ENCODE measurements at places on chromosomes 5 and 9. TPM values are rescaled to one million over a fixed set of nuclear protein-coding genes. Genes with fewer than 3 reads are reported as not detected.
A peak's percentile ranks its signal among the peaks of the same experiment; 100 is the strongest.

The DBH gene
- not detected for total RNA-seq

GRCh38 chr9:4922730-4923129 is 62.3 kb upstream of the JAK2 start:
- no peak overlapping the region for H3K4me3 ChIP-seq
- no peak overlapping the region for H3K27ac ChIP-seq
- no peak for DNase-seq
- peaks cover 10% of the 10 kb centered on the region for H3K4me1 ChIP-seq
- H3K36me3 ChIP-seq = peaks cover 8% of the 10 kb centered on the region
- peaks cover 8% of the 10 kb centered on the region for H3K27me3 ChIP-seq

DNA sequence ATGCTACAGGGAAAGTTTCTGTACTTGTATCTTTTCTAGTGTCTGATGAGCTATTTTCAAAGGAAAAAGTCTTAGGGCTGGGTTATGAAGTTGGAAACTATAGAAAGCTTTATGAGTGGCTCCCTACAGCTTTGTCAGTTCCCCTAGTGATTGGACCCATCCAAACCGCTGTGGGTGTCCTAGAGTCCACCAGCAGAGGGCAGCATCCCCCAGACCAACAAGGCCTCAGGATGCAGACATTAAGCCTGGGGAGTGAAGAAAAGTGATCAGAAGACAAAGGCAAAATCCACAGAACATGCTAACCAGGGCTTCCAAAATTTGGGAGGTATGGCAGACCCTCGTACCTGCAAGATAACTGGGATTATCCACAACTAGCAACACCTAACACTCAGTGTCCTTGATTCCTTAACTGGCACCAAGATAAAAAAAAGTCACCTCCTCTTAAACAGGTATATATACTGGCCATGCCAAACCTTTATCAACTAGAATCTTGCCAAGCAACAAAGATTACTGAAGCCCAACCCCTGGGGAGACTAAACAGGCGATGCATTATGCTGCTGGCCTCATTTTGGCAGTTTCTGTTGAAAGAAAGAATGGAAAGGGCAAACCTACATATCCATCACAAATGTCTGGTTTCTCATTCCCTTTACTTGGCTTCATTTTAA is 110.4 kb upstream of the NR5A1 start:
- no peaks in the 10 kb centered on the region for H3K27me3 ChIP-seq
- H3K4me3 ChIP-seq = no peak overlapping the region
- DNase-seq = peak; percentile 63
- H3K36me3 ChIP-seq = no peaks in the 10 kb centered on the region
- H3K27ac ChIP-seq = no peak overlapping the region
- H3K4me1 ChIP-seq = peaks cover 50% of the 10 kb centered on the region

GRCh38 chr9:91202736-91203283 is 158.9 kb downstream of the AUH start:
- H3K4me1 ChIP-seq = peaks cover 35% of the 10 kb centered on the region
- no peak for DNase-seq
- H3K36me3 ChIP-seq = peaks cover 24% of the 10 kb centered on the region
- no peak overlapping the region for H3K27ac ChIP-seq
- H3K4me3 ChIP-seq = no peak overlapping the region

All from HFFc6 (cell line).